HCT116 (cell line): ENCODE measurements at places on chromosomes 3 and 15.
A peak's percentile ranks its signal among the peaks of the same experiment; 100 is the strongest.

GRCh38 chr3:65742914-65743313 is 295.8 kb downstream of the MAGI1 start:
- DNase-seq: no peak

- no peak for DNase-seq
These were observed 22.5 kb downstream of the PLCL2 start for GRCh38 chr3:16907243-16907642.

- DNase-seq: no peak
These were observed 47.3 kb downstream of the ITGA11 start for GRCh38 chr15:68384451-68385239.

GRCh38 chr15:101410612-101411011 is 78.9 kb downstream of the PCSK6 start:
- DNase-seq: no peak

DNA sequence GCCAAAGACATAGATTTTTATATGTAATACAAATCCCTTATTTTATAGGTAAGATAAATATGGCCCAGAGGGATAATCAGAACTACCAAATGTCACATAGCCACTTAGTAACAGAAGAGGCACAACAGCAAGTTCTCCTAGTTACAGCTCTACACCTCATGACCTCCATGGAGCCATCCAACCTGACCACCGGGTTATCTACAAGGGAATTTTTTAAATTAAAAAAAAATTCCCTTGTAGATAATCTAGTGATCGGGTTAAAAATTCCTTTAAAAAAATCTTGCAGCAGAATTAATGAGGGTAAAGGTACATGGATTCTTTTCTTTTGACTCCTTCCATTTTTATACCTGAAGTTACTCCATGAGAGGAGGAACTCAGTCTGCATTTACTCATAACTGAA is 365.2 kb upstream of the WNT5A start:
- DNase-seq: no peak

DNA sequence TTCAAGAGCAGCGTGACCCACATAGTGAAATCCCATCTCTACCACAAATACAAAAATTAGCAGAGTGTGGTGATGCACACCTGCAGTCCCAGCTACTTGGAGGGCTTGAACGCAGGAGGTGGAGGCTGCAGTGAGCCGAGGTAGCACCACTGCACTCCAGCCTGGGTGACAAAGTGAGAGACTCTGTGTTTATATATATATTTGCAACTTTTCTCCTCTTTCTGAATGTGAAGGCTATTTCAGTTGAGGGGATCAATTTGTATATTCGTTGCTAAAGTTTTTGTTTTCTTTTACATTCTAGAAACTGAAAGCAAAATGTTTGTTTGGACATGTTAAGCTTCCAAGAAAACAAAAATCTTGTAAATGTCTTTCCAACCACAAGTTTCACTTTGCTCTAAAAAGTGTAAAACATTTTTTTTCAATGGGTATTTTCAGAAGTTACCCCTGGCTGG is 29.8 kb upstream of the FAM98B start:
- no peak for DNase-seq

DNA sequence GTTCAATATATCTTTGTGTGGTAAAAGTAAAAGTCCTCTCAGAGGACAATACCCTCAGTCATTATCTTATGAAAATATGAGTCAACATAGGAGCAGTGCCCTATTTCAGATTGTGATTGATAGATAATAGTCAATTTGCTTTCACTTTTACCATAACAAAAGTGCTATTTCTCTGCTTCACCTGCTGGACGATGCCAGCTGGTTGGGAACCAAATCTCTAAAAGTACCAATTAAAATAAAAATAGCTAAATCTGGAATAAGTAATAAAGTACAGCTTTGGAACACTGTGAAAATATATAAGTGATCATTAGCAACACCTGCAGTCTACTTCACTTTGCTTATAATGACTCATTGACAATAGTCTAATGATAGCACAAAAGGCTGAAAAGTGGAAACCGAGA is 390.3 kb upstream of the AGTR1 start:
- no peak for DNase-seq

- DNase-seq: no peak
These were observed 330.8 kb upstream of the AGTR1 start for GRCh38 chr3:148366743-148367410.

DNA sequence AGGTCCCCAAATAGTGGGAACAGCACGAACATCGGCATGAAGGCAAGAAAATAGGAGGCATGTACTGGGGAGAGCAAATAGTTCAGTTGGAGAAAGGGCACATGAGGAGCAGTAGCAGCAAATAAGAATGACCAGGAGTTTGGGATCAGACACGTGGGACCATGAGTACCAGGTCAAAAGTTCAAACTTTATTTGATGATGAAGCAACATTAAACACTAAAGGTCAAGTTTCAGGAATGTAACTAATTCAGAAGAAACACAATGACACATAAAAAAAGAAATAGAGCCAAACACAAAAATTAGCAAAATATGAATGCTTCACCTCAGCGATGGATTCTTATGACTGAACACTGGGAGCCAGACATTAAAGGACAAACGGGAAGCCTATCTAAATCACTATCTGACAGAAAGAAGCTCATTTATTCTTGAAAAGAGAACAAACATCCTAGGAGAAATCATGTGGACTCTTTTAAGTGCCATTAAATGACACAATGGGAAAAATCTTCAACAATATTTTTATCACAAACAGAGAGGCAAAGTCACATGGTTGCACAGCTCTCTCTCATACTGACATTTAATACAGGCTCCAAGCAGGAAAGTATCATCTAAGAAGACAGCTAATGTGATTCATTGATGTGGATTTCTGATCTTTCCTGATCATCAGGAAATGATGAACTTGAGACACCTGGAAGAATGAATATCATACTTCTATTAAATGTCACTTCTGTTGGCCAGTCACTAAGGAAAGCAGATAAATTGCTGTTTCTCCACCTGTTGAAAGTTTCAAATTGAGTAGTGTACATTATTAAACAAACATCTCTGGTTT is 216.9 kb upstream of the THBS1 start:
- DNase-seq: no peak

- DNase-seq: no peak
These were observed 230.6 kb downstream of the MECOM start for GRCh38 chr3:169432708-169433432.

DNA sequence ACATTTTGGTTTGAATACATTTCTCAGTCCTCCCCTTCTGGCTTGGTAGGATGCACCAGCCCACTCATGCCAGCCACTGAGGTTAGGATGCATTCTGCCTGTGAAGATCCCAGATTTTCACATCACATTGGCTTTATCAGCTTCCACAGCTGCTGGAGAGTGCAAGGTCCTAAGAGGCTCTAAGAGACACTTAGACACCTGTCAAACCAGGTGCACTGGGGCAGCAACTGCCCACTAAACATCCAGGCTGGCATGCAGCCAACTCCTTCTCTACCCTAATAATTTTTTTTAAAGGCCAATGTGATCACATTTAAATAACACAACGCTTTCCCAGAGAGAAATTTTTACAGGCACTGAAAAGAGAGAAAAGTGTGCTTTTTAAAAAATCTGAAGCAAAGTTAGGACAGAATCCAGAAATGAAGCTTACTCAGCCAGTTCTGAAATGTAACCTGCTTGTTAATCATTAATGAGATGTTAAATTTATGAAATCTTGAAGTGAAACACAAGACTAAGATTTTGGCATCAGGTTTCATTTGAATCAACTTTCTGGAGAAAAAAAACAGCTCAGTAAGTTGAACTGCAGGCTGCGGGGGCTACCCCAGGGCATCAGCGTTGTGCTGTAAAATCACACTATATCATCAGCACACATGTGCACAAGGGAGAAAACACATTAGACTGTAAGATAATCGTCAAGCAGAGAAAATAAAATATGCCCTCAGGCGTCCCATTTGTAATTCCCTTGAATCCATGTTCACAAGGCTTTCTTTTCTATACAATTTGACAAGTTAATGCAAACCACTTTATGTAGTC is 312.9 kb downstream of the ZBBX start:
- no peak for DNase-seq

- peak; percentile 18 for DNase-seq
These were observed 36.9 kb upstream of the TRIM59 start for GRCh38 chr3:160486459-160486869.

GRCh38 chr3:169104972-169105371 is 558.5 kb downstream of the MECOM start:
- peak; percentile 7 for DNase-seq

- no peak for DNase-seq
These were observed 3.3 kb upstream of the MTHFS start for GRCh38 chr15:79900087-79900486.

GRCh38 chr3:132248490-132248889 is 68.7 kb upstream of the ACP3 start:
- DNase-seq: no peak

- no peak for DNase-seq
These were observed 533.1 kb upstream of the NAALADL2 start for GRCh38 chr3:174325834-174326700.

- DNase-seq: no peak
These were observed 84.6 kb downstream of the ZBTB20 start for GRCh38 chr3:115062412-115062956.

DNA sequence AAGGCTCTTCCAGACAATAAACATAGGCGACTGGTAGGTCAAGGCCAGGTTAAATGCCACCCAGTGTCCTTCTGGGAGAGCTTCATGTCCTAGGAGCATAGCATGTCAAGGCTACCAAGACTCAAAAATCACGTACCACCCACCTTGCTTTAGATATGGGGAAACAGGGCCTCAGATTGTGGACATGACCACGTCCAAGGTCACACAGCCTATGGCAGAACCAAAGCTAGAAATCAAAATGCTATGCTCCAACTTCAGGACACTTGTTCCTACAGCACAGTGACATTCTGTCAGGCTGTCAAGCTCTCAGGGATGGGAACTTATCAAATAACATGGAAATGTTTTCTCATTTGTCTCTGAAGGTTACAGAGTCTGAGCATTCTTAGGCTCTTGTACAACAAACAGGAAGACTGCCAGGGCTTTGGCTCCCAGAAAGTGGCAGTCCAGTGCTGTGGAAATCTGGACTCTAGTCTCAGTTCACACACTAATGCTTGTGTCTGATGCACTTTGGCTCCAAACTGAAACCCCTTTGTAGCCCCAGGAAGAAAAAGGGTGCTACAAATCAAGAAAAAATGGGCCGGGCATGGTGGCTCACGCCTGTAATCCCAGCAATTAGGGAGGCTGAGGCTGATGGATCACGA is 170.4 kb upstream of the LPP start:
- DNase-seq: no peak

- no peak for DNase-seq
These were observed 129.7 kb downstream of the CMSS1 start for GRCh38 chr3:99947356-99947755.

- no peak for DNase-seq
These were observed 288.9 kb downstream of the FAM43A start for GRCh38 chr3:194974468-194975135.

- no peak for DNase-seq
These were observed 40.7 kb downstream of the KLF15 start for GRCh38 chr3:126316501-126316939.

DNA sequence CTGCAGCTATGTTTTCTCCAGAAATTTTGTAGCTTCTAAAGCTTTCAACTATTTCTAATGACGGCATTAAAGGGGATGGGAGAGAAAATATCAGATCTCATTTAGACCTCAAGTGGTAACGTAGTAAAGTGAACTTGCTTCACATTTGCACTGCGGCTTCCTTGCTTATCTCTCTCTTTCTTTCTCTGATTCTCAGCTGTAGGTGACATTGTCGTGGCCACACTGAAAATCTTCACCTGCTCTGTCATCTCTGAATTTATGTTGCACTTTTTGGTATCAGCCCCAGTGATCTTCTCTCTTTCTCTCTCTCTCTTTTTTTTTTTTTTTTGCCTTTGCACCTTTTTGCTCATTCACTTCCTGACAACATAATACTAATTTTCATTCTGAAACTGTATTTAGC is 254.1 kb upstream of the SATB1 start:
- no peak for DNase-seq

- no peak for DNase-seq
These were observed 13.8 kb upstream of the STARD5 start for GRCh38 chr15:81337713-81338157.

- DNase-seq: peak; percentile 89
These were observed 545.0 kb downstream of the ZPLD1 start for GRCh38 chr3:102979682-102980354.

DNA sequence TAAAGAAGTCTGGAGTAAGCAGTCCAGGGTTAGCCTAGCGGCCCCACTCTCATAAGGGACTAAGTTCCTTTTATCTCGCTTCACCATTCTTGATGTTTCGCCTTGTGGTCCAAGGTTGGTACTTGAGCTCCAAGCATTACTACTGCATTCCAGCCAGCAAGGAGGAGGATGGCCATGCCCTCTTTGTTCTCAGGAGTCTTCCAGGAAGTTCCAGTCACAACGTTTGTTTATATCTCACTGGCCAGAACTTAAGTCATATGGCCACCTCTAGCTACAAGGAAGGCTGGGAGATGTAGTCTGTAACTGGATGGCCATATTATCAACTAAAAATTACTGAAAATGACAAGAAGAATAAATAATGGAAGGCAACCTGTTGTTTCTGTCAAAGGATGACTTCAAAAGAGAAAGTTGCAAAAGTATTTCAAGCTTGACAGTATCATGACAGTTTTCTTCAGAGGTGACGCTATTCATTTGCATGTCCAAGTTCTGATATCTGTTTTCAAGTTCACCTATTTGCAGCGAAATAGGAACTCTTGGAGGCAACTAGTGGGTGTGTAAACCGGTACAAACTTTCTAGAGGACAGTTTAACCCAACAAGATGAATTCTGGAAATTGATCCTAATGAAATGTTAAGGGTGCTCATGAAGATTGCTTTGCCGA is 118.6 kb downstream of the PGPEP1L start:
- DNase-seq: no peak

GRCh38 chr3:126358038-126358815 is 1.0 kb upstream of the KLF15 start:
- no peak for DNase-seq
